ENCODE measurements at places on chromosomes 4 and X.

GRCh38 chrX:118474586-118474985 lies 21.0 kb upstream of the DOCK11 start:
- DNase-seq, result no peak

- no peak for DNase-seq
These were observed 42.0 kb downstream of the FAM149A start for GRCh38 chr4:186146458-186146857.

GRCh38 chr4:53963336-53963735 lies 101.1 kb downstream of the CHIC2 start:
- DNase-seq, result no peak

GRCh38 chr4:70868778-70869177 lies 29.1 kb upstream of the GRSF1 start:
- DNase-seq, result no peak

DNA sequence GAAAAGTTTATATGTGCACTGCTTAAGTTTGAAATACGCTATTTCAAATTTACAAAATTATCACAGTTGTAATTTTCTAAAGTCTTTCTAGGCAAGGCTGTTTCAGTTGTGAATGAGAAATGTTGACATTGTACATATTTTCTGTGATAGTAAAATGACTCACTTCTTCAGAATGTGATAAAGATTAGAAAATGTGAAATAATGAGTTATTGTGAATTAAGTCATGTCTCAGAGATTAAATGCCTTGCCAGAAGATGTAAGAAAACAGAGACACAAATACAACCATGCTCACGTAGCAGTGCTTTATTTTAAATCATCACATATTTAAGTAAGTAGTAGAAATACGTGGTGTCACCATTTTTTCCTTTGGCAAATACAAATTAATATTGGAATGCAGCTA lies 768 bp downstream of the CLCN4 start:
- DNase-seq, result no peak

- DNase-seq, result no peak
These were observed 25.3 kb downstream of the IQCM start for GRCh38 chr4:149790172-149790907.

GRCh38 chrX:36116222-36116621 lies 196.7 kb downstream of the CFAP47 start:
- no peak for DNase-seq

DNA sequence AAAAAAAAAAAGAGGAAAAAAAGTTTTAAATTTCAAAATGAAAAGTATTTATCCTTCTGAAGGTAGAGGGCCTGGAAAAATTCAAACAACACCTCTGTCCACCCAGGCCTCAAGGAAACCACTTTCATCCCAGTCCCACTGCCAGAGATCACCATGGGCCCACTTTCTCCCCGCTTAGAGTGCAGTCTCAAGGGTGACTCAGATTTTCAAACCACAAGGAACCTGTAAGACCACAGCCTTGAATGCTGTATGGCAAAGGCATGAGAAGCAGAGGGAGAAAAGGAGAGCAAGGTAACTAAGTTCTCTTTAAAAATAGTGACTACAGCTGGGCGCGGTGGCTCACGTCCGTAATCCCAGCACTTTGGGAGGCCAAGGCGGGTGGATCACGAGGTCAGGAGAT lies 87.9 kb upstream of the PACRGL start:
- no peak for DNase-seq

DNA sequence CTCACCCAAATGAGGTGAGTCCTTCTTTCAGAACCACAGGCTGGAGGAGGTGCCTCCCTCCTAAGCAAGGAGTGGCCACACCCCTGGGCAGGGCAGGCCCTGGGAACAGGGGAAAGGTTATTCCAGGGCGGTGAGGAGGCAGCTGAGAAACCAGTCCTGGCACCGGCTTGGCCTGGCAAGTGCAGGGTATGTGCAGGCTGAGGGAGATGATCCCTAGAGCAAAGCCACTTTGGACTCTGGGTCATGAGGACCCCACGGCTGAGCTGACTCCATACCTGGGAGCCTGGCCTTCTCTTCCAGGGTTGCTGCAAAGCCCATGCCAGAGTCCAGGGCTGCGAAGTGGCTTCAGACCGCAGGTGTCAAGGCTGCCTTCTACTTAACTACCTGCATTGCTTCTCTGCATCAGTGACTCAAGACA lies 49.5 kb upstream of the HELT start:
- DNase-seq, result peak; percentile 56

- no peak for DNase-seq
These were observed 110.7 kb upstream of the NKX1-1 start for GRCh38 chr4:1516881-1517480.
